CD4-positive, alpha-beta T cell treated with Interleukin-6 for 4 hours (primary cell): ENCODE measurements at places on chromosomes 12 and 14.

DNA sequence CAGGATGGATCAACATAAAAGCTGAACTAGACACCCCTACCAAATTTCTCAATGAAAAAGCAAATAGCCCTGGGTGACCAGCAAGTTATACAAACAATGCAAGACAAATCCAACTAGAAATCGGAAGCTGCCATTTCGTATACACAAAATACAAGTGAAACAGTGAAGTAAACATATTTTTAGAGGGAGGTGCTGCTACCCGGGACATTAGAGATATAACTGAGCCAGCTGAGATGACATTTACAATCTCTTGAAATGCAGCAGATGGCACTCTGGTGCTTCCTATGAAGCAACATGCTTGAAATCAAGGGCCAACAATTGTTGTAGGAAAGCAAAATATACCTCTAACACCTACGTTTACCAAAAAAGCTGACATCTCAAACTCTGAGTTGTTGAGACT is 25.5 kb downstream of the BDKRB1 start:
- DNase-seq = no peak

DNA sequence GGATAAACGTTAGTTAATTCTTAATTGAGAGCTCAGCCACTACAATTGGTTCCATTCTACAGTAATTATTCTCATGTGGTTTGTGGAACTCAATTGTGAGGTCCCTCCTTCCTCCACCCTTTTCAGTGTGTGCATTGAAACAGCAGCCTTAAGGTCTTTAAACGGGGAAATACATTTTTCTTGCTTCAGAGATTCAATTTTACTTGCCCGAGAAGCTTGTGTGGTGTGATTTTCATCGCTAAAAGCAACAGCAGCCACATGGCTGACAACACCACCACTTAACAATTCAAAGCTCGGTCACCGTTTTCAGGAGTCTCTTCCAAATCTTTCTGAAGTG is 733 bp upstream of the PPFIBP1 start:
- DNase-seq = no peak

DNA sequence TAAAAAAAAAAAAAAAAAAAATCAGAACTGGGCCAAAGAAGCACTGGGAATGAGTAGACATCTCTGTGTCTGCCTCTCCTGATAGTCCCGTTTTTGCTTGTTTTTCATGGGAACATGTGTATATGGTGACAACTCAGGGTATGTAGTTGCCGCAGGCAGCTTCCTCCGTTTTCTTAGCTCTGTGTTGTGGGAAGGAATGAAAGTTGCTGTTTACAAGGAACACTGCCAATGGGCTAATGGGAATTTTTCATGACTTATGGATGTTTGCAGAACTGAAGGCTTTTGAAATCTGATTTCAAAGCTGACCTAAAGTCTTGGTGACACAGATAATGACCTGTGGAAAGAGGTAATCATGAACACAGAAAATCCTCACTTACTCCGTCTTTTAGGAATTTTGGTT is 146.4 kb upstream of the BTG1 start:
- DNase-seq = no peak

- DNase-seq = no peak
Observed at GRCh38 chr14:55267820-55268219, 3.4 kb upstream of the FBXO34 start.

GRCh38 chr12:80937391-80938238 is at the start of gene LIN7A:
TSS of gene LIN7A (minus strand) at chr12:80937934. CDS start at chr12:80937722, 212 bp downstream.
- DNase-seq = no peak

GRCh38 chr14:43528321-43528720 is 978.8 kb downstream of the FSCB start:
- DNase-seq = no peak

DNA sequence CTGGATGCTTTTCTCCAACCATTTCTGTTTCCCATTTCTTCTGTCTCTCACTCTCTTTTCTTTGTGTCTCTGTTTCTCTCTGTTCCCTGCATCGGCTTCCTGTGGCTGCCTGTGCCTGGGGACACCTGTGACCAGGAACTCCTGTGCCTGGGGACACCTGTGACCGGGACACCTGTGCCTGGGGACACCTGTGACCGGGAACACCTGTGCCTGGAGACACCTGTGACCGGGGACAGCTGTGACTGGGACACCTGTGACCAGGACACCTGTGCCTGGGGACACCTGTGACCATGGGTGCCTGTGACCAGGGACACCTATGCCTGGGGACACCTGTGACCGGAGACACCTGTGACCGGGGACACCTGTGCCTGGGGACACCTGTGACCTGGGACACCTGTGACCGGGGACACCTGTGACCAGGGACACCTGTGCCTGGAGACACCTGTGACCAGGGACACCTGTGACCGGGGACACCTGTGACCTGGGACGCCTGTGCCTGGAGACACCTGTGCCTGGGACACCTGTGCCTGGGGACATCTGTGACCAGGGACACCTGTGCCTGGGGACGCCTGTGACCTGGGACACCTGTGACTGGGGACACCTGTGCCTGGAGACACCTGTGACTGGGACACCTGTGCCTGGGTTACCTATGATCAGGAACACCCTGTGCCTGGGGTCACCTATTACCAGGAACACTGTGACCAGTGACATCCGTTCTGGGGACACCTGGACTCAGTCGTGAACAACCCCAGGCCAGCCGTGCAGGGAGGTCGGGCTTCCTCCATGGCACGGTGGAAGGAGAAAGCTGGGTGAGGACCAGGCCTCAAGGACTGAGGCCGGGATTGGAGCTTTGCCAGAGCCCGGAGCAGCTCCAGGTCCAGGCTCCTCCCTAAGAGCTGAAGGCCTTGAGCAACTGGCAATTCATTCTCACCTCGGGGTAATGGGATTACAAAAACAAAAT is 23.4 kb upstream of the FBRSL1 start:
- no peak for DNase-seq

- DNase-seq = no peak
Observed at GRCh38 chr14:77830692-77831091, 30.8 kb downstream of the ADCK1 start.

- DNase-seq = no peak
Observed at GRCh38 chr12:79635676-79636075, 55.1 kb downstream of the PAWR start.

DNA sequence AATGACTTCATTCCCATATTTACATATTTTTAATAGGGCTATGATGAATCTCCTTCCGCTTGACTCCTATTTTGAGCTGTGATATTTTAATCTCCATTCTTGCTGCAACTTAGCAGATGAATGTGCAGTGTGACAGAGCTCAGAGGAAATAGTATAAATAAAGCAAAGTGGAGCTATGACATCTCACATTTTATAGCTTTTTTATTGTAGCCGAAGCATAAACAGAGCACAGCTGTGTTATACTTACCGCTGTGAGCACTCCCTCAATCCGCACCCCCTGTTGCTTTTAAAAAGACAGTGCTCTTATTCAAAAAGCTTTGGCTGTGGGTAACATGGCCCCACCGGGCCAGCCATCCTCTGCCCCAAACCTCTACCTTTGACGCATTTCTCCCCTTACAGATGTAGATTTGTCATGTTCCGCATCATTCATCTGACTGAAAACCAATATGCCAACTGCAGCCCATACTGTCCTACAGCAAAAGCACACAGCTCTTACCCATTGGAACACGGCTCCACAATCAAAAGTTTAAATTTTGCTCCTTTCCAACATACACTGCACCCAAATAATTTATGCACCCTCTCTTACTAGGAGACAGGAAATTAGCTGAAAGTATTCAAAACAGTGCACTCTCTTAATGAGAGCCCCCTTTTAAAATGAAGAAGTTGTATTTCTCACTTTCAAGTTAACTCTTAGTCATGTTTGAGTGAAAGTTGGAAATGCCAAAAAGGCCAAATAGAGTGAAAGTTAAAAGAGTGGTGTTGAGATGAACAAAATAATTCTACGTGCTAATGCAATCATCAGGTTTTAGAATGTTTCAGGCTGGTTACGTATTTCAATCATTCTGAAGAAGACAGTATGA is 429.3 kb upstream of the SOX5 start:
- no peak for DNase-seq

DNA sequence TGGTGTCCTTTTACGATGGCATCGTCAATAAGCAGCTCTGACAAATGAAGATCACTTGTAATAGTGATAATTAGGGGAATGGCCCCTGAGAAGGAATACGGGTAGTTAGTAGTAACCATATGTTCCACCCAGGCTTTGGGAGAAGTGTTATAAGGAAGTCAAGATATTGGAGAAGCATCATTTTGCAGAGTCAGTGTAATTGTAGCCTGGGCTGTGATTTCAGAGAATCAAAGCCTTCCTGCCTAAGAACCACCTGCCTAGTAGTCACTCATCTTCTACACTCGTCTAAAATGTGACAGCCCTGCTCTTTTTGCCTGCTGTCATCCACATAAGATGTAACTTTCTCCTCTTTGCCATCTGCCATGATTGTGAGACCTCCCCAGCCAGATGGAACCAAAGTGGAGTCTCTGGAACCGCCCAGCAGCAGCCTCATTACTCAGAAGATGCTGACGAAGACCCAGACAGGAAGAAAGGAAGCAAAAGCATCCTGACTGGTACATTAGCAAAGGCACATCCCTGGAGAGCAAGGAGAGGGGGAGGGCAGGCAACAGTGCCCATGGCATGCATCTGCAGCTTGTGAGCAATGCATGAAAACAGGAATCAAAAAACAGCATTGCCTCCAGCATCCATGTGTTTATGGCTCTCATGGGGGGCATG is 12.6 kb upstream of the EDDM3A start:
- DNase-seq = no peak

DNA sequence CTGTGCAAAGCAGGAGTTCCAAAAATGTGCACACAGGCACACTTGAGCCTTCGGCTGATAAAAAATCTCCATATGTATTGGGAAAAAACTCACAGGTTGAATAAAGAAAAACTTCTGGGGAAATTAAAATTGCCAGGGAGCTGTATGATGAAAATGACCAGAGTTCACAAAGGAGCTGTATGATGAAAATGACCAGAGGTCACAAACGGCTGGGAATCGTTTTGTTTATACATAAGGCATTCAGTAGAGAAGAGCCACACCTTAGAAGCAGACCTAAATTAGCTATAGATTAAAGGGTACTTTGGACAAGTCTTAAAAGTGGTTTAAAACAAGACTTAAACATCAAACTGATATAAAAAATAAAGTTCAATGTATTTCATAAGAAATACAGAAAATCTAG is 251.7 kb upstream of the TMEM132C start:
- DNase-seq = no peak

DNA sequence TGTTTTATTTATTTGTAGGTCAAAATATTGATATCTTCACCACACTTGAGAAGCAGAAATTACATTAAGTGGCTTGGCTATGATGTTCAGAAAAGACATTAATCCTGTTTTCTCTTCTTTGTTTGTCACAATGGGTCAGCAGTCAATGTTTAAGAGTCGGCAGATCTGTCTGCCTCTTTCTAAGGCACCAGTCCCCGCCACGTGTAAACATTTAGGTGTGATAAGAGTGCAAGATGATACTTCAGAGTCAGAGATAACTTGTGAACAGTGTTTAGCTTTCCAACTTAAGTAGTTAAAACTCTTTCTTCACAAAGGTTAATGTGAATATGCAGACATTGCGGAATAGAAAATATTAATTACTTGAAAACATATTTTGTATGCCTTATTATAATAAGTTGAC is 160.9 kb downstream of the OTOGL start:
- DNase-seq = no peak

- no peak for DNase-seq
Observed at GRCh38 chr14:51020024-51020710, 74.7 kb downstream of the TRIM9 start.

GRCh38 chr14:61884711-61885110 is 122.5 kb downstream of the SNAPC1 start:
- DNase-seq = no peak

- DNase-seq = no peak
Observed at GRCh38 chr12:112557951-112558630, 139.3 kb downstream of the PTPN11 start.

GRCh38 chr12:113120670-113121370 is 14.7 kb downstream of the RASAL1 start:
- no peak for DNase-seq

- no peak for DNase-seq
Observed at GRCh38 chr12:108825201-108825950, 32.0 kb downstream of the SSH1 start.

- no peak for DNase-seq
Observed at GRCh38 chr12:70267550-70267949, 24.3 kb downstream of the CNOT2 start.

- DNase-seq = no peak
Observed at GRCh38 chr14:20608383-20609110, 17.4 kb upstream of the RNASE12 start.

- DNase-seq = peak; percentile 79
Observed at GRCh38 chr14:22900081-22900799, 17.2 kb downstream of the REM2 start.

DNA sequence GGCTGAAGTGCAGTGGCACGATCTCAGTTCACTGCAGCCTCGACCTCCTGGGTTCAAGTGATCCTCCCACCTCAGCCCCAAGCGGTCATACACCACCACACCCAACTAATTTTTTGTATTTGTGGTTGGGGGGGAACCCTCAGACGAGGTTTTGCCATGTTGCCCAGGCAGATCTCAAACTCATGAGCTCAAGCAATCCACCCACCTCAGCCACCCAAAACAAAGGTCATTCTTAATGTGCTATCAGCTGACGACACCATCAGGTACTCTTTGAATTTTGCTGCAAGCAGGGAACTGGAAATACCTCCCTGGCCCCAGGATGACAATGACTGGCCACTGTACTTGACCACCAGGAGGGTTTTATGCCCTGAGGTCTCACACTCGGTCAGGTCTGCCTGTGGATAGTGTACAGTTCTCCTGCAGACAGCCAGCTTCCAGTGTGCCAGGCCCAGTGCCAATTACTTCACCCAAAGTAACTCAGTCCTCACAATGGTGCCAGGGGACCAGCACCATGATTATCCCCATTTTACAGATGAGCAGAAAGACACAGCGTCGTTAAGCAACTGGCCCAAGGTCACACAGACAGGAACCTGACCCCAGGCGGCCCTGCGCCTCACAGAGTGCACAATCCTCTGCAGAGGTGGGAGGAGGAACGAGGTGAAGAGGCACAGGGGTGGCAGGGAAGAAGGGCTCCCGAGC is 42.9 kb downstream of the ITPK1 start:
- no peak for DNase-seq

- no peak for DNase-seq
Observed at GRCh38 chr14:103404032-103404918, 19.1 kb downstream of the MARK3 start.

GRCh38 chr12:132475304-132476037 is 14.5 kb upstream of the FBRSL1 start:
- peak; percentile 35 for DNase-seq

- DNase-seq = no peak
Observed at GRCh38 chr14:28303248-28303647, 463.3 kb upstream of the FOXG1 start.

DNA sequence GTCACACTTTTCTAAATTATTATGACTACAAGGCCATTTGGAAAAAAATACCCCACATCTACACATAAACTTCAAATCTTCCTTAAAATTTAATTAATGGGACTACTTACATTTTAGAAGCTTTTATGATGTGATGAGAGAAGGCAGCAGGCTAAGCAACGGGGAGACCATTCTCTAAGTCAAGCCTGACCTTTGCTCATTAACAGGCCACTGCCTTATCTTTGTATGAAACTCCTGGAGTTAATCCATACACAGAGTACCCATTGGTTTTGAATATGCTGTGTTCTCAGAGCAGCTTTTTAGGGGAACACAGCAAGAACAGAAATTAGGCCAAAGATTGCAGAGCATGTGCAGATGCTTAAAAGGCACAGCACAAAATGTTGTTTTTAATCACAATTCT is 35.5 kb upstream of the LRIG3 start:
- no peak for DNase-seq

GRCh38 chr12:61919686-61920085 is 340.5 kb upstream of the USP15 start:
- DNase-seq = no peak
